ENCODE measurements at places on chromosomes 7 and 10. TPM values are rescaled to one million over a fixed set of nuclear protein-coding genes. Genes with fewer than 3 reads are reported as not detected.

BHLHA15 gene
- total RNA-seq: not detected

SMO gene
- 23.9 TPM for total RNA-seq

FGL2 gene
- total RNA-seq: under 0.01 TPM

MKX gene
- total RNA-seq: 15.3 TPM

TRIL gene
- total RNA-seq: 0.29 TPM

SLC26A5 gene
- not detected for total RNA-seq

ANKRD2 gene
- total RNA-seq: 0.72 TPM
